ENCODE measurements at places on chromosomes 2 and 18.

GRCh38 chr2:102074152-102074783, 68.3 kb upstream of the IL1R1 start:
- DNase-seq: no peak

- DNase-seq: no peak
Observed at GRCh38 chr2:218882461-218882816, 1.8 kb downstream of the WNT10A start.

DNA sequence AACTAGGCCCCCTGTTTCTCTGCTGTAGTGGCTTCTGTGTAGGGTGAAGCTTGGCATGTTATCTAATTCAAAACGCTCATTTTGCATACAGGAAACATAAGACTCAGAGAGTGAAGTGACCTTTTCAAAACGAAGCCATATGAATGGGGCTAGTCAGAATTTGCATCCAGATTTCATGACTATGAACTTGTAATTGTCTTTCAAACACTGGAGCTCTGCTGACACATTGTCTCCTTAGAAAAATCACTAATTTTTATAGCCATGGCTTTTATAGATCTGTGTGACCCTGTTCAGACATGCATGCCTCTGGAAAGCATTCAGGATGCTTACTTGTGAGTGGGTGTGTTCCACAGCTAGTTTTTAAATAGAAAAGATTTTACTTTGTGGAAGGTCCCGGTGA, 444.3 kb upstream of the GCFC2 start:
- no peak for DNase-seq

GRCh38 chr2:70820499-70820898, at the start of gene CLEC4F:
Gene CLEC4F (minus strand): TSS chr2:70820599. CDS start chr2:70820523, 76 bp downstream.
- DNase-seq: no peak

DNA sequence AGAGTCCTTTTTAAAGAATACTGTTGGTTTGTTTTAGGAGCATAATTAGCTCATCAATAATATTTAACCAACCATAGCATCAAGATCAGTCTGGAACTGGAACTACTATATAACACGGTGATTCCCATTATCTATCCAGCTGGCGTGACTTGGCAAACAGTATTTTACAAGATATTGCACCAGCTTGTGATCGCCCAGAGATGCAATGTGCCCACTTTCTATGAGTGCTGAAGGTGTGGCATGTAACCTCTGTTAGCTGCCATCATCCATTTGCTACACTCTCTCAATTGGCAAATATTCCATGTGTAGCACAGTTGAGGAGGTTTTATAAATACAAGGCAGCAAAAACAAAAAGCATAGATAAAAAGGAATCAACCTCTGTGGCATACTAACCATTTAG, 64.9 kb downstream of the FIGN start:
- DNase-seq: no peak

GRCh38 chr2:213609570-213610170, 325.4 kb downstream of the SPAG16 start:
- DNase-seq: no peak

GRCh38 chr2:139924070-139924469, 1143.9 kb upstream of the NXPH2 start:
- no peak for DNase-seq

DNA sequence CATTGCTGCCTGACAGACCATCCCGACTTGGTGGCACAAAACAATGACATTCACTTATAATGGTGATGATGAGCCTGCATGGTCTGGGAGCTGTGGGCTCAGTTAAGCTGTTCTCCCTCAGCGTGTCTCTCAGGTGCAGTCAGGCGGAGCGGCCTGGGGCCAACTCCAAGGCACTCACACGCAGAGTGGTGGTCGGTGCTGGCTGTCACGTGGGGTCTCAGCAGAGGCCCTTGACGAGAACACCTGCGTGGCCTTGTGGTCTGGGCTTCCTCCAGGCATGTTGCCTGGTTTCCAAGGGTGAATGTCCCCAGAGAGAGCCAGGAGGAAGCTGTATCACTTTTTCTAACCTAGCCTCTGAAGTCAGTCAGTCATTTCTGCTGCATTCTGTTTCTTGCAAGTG, 29.8 kb downstream of the ARMC9 start:
- DNase-seq: no peak

DNA sequence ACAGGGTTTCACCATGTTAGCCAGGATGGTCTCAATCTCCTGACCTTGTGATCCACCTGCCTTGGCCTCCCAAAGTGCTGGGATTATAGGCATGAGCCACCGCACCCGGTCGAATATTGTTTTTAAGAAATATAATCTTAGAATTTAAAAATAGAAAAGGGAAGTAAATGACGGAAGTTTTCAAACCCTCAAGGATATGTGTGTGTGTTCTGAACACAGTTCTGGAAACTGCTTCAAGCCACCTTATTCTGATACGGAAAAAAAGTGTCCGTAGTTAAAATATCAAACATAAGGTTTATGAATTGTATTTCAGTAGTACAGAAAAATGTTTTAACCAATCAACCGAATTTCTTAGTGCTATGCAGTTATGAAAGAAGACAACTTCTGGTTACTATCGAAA, 115.9 kb downstream of the UPP2 start:
- DNase-seq: no peak

GRCh38 chr2:61647044-61647443, 108.9 kb upstream of the XPO1 start:
- DNase-seq: no peak

GRCh38 chr2:25470806-25471205, 129.1 kb upstream of the DNMT3A start:
- no peak for DNase-seq

GRCh38 chr2:174263997-174264396, 15.7 kb upstream of the OLA1 start:
- no peak for DNase-seq

DNA sequence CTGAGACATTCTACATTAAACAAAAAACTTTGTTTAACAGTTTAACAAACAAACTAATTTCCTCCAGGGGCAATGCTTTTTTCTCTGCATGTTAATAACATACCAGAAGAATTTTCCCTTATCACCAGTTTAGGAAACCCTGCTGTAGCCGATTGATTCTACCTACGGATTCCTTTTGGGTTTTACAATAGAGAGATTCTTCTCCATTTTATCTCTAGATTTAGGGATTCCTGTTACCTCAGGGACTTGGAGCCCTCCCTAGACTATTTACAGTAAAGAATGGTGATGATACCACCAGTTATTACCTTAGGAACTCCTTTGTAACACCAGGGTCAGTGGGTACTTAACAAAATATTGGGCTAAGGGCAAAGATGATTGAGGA, 5.3 kb upstream of the ERICH2 start:
- no peak for DNase-seq

- DNase-seq: no peak
Observed at GRCh38 chr2:55862246-55862645, 61.3 kb downstream of the EFEMP1 start.

DNA sequence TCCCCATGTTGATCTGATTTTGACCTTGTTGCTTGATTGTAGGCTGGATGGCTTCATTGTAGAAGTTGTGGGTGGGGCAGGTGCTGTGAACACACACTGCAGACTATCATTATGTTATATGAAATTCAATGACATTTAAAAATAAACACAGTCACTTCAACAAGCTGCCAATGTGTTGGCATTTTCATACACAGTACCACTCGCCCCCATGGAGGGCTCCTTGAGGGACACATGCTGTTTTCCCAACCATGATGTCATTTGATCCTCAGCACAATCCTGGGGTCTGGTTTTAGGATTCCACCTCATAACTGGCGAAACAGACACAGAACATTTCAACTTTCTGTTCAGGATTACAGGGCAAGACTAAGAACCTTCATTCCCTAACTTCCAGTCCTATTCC, 86.9 kb downstream of the ZCCHC2 start:
- DNase-seq: no peak

DNA sequence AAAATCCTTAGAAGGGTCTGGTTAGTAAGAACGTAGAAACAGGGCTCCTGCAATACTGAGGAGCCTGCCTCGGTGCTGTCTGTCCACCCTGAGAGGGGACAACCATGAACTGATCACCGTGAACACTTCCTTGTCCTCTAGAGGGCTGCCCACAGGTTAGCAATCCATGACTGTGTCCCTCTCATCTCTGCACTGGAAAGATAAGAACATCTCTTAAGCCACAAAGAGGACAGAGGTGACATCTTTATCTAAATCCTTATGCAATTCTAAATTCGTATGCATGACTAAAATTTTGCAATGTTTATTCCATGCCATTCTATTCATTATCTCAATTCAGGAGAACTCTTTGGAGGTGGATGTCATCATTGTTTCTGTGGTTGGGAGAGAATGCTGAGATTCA, 12.8 kb downstream of the EFR3B start:
- no peak for DNase-seq

- no peak for DNase-seq
Observed at GRCh38 chr2:149544692-149545091, 42.9 kb downstream of the MMADHC start.

GRCh38 chr2:181234487-181234891, 222.7 kb upstream of the ITGA4 start:
- no peak for DNase-seq

- no peak for DNase-seq
Observed at GRCh38 chr2:233460726-233461441, 105.7 kb downstream of the USP40 start.

- DNase-seq: no peak
Observed at GRCh38 chr2:12227941-12228608, 481.6 kb downstream of the LPIN1 start.

GRCh38 chr18:76505614-76506013, 10.6 kb upstream of the ZNF516 start:
- DNase-seq: no peak

GRCh38 chr2:170928036-170928823, 823 bp upstream of the GORASP2 start:
- DNase-seq: no peak

- no peak for DNase-seq
Observed at GRCh38 chr2:55482186-55482884, 37.2 kb upstream of the CFAP36 start.

DNA sequence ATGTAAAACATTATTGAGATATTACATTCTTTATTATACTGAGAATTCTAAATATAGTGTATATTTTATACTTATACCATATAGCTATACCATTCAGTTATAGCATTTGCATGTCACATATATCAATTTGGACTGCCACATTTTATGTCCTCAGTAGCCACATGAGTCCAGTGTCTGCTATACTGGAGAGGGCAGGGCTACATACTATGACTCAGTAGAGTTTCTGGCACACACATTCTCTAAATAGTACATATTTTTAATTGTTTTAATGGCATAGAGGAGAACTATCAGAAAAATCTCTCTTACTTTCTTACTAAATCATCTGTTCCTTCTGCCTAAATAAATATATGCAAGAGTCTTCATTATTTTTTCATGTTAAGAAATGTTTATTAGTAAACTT, 55.4 kb upstream of the COL5A2 start:
- DNase-seq: no peak

DNA sequence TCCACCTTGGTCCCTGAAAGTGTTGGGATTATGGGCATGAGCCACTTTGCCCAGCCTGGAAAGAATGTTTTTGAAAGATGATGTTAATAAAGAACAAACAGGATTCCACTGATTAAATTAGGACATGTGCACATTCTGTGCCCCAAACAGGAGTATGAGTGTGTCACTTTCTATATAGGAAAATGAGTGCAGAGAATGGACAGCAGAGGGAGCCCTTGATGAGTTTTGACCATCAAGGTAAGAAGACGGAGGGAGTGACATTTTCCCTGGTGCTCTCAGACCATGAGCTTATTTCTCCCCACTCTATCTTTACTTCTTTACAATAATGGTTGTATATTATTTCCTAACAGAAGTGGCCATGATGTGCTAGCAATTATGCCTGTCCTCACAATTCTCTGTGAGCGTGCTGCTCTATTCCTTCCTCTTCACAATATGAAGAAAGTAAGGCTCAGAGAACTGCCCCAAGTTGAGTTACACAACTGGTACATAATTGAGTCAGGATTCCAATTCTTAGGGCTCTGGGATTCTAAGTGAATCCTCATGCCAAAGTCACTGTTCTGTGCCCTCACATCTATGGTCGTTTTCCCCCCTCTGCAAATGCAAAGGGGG, 20.6 kb downstream of the RPL37A start:
- DNase-seq: peak; percentile 30

GRCh38 chr2:77328134-77328931, 193.8 kb downstream of the LRRTM4 start:
- DNase-seq: no peak

GRCh38 chr18:9474108-9474982, 968 bp upstream of the RALBP1 start:
- DNase-seq: no peak

- DNase-seq: no peak
Observed at GRCh38 chr2:191350826-191351225, 105.6 kb downstream of the MYO1B start.

DNA sequence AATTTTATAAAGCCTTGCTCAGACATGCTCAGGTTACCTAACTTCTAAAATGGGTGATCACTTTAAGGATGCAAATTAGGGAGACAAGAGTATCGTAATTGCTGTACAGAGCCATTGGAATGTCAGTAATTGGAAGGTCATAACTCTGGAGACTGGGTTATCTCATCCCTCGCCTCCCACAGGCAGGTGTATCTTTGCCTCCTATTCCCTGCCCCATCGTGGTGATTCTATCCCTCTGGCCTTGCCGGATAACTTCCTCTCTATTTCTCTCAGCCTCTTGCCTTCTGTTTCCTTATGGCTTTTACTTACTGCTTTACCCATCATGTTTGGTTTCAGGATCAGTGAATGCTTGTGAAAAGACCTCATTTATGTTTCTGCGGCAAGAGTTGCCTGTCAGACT, 2.5 kb downstream of the PDK1 start:
- no peak for DNase-seq

DNA sequence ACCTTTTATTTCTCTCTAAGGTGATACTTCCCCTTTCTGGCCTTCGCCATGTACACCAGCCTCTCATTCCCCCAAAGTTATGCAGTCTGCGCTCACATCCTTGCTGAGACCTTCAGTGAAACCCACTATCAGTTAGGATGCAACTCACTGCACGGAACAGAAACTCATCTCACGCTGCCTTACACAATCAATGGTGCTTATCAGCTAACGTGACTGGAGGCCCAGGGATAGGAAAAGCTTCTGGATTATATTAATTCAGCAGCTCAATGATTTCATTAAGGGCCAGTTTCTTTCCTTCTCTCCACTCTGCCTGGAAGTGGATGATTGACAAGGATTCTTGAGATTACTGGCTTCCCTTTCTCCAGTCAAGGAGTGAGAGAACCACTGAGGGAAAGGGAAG, 44.8 kb downstream of the CDH2 start:
- no peak for DNase-seq
